ENCODE measurements at places on chromosomes 3 and 15. TPM values are rescaled to one million over a fixed set of nuclear protein-coding genes. Genes with fewer than 3 reads are reported as not detected.

DNA sequence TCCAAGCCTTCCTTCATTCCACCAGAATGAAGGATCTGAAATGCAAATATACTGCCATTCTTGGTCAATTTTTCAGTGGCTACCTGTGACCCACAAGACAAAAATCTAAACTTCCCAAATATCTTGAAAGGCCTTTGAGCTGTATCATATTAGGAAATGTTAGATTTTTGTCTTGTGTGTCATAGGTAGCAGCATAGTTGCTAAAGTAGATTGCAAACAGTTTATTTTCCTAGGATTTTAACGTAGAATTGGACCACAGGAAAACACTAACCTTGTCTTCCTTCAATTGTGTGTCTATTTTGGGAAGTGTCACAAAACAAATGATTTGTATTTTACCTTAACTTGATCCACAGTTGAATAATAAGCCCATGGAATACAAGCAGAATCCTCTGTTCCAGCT, 42.4 kb downstream of the CP start:
- DNase-seq = no peak

The KCNH8 gene
- total RNA-seq = 2.4 TPM

The RARRES1 gene
- total RNA-seq = 0.71 TPM

- DNase-seq = no peak
These were observed 4.9 kb upstream of the PAK6 start for GRCh38 chr15:40233727-40234577.

GRCh38 chr3:151283907-151284461, 5.6 kb upstream of the P2RY14 start:
- DNase-seq = no peak

The MEIS2 gene
- 0.22 TPM for total RNA-seq

DNA sequence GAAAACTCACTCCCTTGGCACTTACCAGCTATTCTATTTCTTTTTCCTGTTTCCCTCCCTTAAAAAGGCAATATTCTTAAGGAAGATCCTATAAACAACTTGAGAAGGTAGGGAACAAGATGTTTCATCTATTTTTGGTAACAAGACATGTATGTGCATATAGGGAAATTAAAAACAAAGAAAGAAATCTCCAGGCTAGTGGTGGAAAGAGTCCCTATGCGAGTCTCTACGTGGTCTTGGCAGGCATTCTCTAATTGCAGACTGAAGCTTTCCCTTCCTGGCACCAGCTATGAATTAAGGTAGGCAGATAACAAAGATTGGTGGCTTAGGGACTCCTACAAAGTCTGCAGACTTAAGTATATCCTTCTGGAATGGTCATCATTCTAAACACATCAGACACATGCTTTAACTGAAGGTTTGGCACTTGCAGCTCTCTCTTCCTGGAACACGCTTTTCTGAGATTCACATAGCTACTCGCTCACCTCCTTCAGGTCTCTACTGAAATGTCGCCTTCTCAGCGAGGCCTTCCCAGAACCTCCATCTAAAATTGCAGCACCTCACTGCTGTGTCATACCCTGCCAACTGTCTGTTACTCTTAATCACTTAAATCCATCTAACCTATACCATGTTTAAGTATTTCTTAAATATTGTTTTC, 336.0 kb downstream of the VGLL3 start:
- no peak for DNase-seq

Measured in H1 (cell line).